ENCODE measurements at places on chromosomes 6 and 20. TPM values are rescaled to one million over a fixed set of nuclear protein-coding genes. Genes with fewer than 3 reads are reported as not detected.

DNA sequence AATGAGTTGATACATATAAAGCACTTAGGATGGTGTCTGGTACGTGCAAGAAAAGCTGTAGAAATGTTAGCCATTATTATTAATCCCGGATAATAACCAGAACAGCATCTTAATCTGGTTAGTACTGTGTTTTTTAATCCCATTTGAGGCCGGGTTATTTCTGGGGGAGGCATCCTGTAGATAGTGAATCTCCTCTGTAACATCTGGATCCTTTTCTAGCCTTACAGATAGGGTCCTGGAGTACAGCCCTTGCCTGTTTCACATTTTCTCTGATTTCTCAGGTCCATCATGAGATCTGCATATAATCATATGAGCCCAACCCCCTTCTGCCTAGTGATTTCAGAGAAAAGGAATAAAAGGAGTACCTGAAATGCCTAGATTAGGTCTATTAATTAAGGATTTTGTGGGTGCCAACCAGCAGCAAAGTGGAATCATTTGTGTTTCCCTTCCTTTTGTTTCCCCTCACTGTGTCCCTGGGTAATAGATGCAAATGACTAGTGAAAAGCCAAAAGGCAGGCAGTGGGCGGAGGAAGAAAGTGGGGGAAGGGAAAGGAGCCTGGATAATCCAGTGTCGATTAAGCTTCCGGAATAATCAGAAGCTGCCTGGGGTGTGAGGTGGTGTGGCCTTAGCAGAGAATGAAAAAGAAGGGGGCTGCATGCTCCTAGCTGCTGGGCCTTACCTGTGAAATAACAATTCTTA lies 88.9 kb downstream of the SOBP start:
- no peaks in the 10 kb centered on the region for H3K4me1 ChIP-seq
- no peak for DNase-seq
- H3K36me3 ChIP-seq, result peaks cover 14% of the 10 kb centered on the region
- no peak overlapping the region for H3K4me3 ChIP-seq

- H3K27me3 ChIP-seq, result no peaks in the 10 kb centered on the region
- no peak overlapping the region for H3K27ac ChIP-seq
- H3K36me3 ChIP-seq, result no peaks in the 10 kb centered on the region
- no peaks in the 10 kb centered on the region for H3K4me1 ChIP-seq
Observed at GRCh38 chr6:5072440-5072839, 12.7 kb upstream of the PPP1R3G start.

BRD2 gene
- 61.9 TPM for polyA plus RNA-seq

- no peaks in the 10 kb centered on the region for H3K27me3 ChIP-seq
- peaks cover 13% of the 10 kb centered on the region for H3K36me3 ChIP-seq
- no peak for DNase-seq
- no peaks in the 10 kb centered on the region for H3K4me1 ChIP-seq
- H3K4me3 ChIP-seq, result no peak overlapping the region
Observed at GRCh38 chr6:135451617-135452190, 45.8 kb downstream of the AHI1 start.

SERINC1 gene
- 171 TPM for polyA plus RNA-seq

GRCh38 chr6:12024216-12024615 lies 12.1 kb downstream of the HIVEP1 start:
- H3K27ac ChIP-seq, result peak overlapping the region; percentile 8
- H3K4me3 ChIP-seq, result no peak overlapping the region
- DNase-seq, result no peak
- H3K4me1 ChIP-seq, result peaks cover 6% of the 10 kb centered on the region
- peaks cover 7% of the 10 kb centered on the region for H3K36me3 ChIP-seq

GRCh38 chr6:167750956-167751358 lies 75.8 kb upstream of the AFDN start:
- peak overlapping the region; percentile 37 for H3K27ac ChIP-seq
- no peaks in the 10 kb centered on the region for H3K27me3 ChIP-seq
- no peaks in the 10 kb centered on the region for H3K36me3 ChIP-seq
- peaks cover 12% of the 10 kb centered on the region for H3K4me1 ChIP-seq
- H3K4me3 ChIP-seq, result no peak overlapping the region
- DNase-seq, result peak; percentile 74

DNA sequence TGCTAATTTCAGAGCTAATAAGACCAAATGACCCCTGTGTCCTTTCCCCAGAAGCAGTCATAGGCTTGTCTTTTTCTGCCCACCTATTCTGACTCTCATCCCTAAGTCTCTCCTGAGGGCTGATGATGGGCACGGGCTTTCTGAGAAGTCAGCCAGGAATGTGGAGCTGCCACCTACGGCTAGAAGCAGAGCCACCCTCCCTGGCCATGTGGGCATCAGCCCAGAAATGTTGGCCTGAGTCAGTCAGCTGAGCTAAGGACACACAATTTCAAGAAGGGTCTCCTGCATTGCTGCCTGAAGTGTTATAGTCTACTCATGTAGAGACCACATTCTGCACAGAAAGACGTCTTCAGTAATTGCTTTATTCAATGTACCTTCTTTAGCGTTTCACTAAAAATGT lies 17.1 kb downstream of the MYLIP start:
- DNase-seq, result no peak
- H3K27me3 ChIP-seq, result no peaks in the 10 kb centered on the region
- H3K36me3 ChIP-seq, result peaks cover 96% of the 10 kb centered on the region
- peaks cover 18% of the 10 kb centered on the region for H3K4me1 ChIP-seq
- H3K4me3 ChIP-seq, result no peak overlapping the region

GRCh38 chr20:18853946-18854646 lies 40.5 kb downstream of the SCP2D1 start:
- DNase-seq, result no peak
- no peaks in the 10 kb centered on the region for H3K27me3 ChIP-seq
- H3K36me3 ChIP-seq, result no peaks in the 10 kb centered on the region
- H3K4me1 ChIP-seq, result no peaks in the 10 kb centered on the region
- H3K27ac ChIP-seq, result no peak overlapping the region

DNA sequence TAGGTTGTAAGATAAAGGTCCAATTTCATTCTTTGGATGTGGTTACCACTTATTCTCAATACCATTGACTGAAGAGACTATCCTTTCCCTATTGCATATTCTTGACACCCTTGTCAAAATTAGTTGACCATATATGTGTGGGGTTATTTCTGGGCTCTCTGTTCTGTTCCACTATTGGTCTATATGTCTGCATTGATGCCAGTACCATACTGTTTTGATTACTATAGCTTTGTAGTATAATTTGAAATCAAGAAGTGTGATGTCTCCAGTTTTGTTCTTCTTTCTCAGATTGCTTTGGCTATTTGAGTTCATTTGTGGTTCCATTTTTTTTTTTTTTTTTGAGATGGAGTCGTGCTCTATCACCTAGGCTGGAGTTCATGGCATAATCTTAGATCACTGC lies 8.1 kb upstream of the LRP11 start:
- no peak overlapping the region for H3K27ac ChIP-seq
- no peak for DNase-seq
- no peak overlapping the region for H3K4me3 ChIP-seq
- H3K4me1 ChIP-seq, result no peaks in the 10 kb centered on the region
- H3K36me3 ChIP-seq, result no peaks in the 10 kb centered on the region

DNA sequence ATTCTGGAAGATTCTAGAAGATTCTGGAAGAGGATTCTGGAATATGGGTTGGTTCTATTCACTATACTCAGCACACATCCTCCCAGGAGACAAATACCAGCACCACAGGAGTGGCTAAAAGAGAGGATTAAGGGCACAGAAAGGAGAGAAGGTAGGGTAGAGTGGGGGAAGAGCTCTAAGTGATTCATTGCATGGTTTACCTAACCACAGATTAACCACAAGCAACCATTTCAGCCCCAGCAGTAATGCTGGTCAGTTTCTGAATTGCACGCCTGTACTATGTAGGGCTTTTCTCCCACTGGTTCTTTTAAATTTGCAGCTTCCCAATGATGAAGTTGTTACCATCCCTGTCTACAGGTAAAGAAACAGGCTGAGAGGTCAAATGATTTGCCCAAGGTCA lies 192.7 kb upstream of the PMEPA1 start:
- H3K27me3 ChIP-seq, result no peaks in the 10 kb centered on the region
- H3K27ac ChIP-seq, result no peak overlapping the region
- no peaks in the 10 kb centered on the region for H3K36me3 ChIP-seq
- DNase-seq, result no peak
- no peak overlapping the region for H3K4me3 ChIP-seq

GRCh38 chr6:14063756-14064155 lies 53.8 kb upstream of the CD83 start:
- no peaks in the 10 kb centered on the region for H3K4me1 ChIP-seq
- no peaks in the 10 kb centered on the region for H3K27me3 ChIP-seq
- no peak overlapping the region for H3K27ac ChIP-seq
- no peaks in the 10 kb centered on the region for H3K36me3 ChIP-seq
- no peak for DNase-seq
- no peak overlapping the region for H3K4me3 ChIP-seq

GRCh38 chr6:124941259-124941658 lies 21.0 kb upstream of the RNF217 start:
- DNase-seq, result no peak
- no peak overlapping the region for H3K4me3 ChIP-seq
- no peaks in the 10 kb centered on the region for H3K4me1 ChIP-seq
- no peak overlapping the region for H3K27ac ChIP-seq

- peak overlapping the region; percentile 84 for H3K27ac ChIP-seq
- no peak overlapping the region for H3K4me3 ChIP-seq
- H3K4me1 ChIP-seq, result peaks cover 20% of the 10 kb centered on the region
- DNase-seq, result no peak
Observed at GRCh38 chr6:129135451-129135850, 252.5 kb downstream of the LAMA2 start.

- no peaks in the 10 kb centered on the region for H3K27me3 ChIP-seq
- no peaks in the 10 kb centered on the region for H3K36me3 ChIP-seq
- no peak overlapping the region for H3K4me3 ChIP-seq
- H3K4me1 ChIP-seq, result no peaks in the 10 kb centered on the region
- H3K27ac ChIP-seq, result no peak overlapping the region
- DNase-seq, result no peak
Observed at GRCh38 chr20:59785986-59786795, 147.2 kb downstream of the SYCP2 start.

DNA sequence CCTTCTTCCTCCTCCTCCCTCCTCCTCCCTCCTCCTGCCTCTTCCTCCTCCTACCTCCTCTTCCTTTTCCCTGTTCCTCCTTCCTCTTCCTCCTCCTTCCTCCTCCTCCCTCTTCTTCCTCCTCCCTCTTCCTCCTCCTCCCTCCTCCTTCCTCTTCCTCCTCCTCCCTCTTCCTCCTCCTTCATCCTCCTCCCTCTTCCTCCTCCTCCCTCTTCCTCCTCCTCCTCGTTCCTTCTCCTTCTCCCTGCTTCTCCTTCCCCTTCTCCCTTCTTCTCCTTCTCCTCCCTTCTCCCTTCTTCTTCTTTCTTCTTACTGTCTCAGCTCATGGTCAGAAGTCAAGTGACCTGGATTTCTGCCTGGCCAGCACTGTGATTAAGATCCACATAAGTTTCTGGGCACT lies 7.7 kb downstream of the MAS1 start:
- DNase-seq, result no peak
- H3K27me3 ChIP-seq, result no peaks in the 10 kb centered on the region
- H3K36me3 ChIP-seq, result no peaks in the 10 kb centered on the region
- H3K4me1 ChIP-seq, result no peaks in the 10 kb centered on the region
- no peak overlapping the region for H3K27ac ChIP-seq
- H3K4me3 ChIP-seq, result no peak overlapping the region

DNA sequence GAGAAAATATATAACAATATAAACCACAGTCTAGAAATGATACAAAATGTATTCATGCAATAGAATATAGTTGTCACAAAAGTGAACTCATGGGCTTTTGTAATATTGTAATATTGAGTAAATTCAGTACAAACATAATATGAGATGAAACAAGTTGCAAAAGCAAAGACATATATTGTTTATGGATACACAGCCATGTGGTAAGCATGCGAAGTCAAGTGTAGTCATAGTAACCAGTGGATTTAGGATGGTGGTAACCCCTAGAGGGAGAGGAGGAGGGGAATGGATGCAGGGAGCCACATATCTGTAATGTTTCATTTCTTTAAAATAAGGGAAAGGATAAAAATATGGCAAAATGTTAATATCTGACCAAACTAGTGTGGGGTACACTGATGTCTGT lies 47.3 kb downstream of the ARMC2 start:
- peak overlapping the region; percentile 45 for H3K27ac ChIP-seq
- no peak overlapping the region for H3K4me3 ChIP-seq
- H3K27me3 ChIP-seq, result no peaks in the 10 kb centered on the region
- H3K36me3 ChIP-seq, result no peaks in the 10 kb centered on the region
- H3K4me1 ChIP-seq, result peaks cover 38% of the 10 kb centered on the region

TTI1 gene
- polyA plus RNA-seq, result 7.3 TPM

POLR3F gene
- polyA plus RNA-seq, result 5.2 TPM

DNA sequence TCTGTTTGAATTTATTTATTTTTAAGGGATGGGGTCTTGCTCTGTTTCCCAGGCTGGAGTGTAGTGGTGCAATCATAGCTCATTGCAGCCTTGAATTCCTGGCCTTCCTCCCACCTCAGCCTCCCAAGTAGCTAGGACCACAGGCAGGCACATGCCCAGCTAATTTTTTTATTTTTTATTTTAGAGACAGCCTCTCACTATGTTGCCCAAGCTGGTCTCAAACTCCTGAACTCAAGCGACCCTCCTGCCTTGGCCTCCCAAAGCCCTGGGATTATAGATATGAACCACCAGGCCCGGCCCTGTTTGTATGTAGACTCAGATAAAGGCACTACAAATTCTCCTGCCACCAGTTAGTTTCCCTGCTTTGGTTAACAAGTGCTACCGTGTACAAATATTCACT lies 142.9 kb upstream of the SOX4 start:
- no peak overlapping the region for H3K4me3 ChIP-seq
- H3K4me1 ChIP-seq, result no peaks in the 10 kb centered on the region
- DNase-seq, result no peak
- H3K36me3 ChIP-seq, result no peaks in the 10 kb centered on the region

DLL1 gene
- 10.0 TPM for polyA plus RNA-seq

- H3K27me3 ChIP-seq, result no peaks in the 10 kb centered on the region
- peaks cover 14% of the 10 kb centered on the region for H3K36me3 ChIP-seq
- H3K4me3 ChIP-seq, result peak overlapping the region; percentile 70
- H3K27ac ChIP-seq, result peak overlapping the region; percentile 69
Observed at GRCh38 chr6:143449714-143450452, 612 bp downstream of the ADAT2 start.

DNA sequence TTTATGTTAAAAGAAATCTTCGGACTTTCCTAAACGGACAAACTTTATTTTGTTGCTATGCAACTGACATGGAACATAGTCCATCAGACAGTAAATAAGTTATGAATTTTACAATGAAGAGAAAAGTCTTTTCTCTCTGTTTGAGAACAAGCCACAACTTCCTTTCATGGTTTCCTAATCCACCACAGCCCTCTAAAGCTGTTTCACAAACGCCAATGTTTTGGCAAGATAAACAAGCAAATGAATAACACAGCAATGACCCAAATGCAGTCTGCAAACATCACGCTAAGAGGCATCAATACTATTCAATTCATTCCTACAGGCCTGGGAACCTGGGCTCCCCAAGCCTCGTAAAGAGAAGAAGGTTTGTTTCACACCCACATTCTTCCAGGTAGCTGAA lies 60.4 kb downstream of the HAO1 start:
- H3K27me3 ChIP-seq, result no peaks in the 10 kb centered on the region
- H3K4me3 ChIP-seq, result no peak overlapping the region
- H3K36me3 ChIP-seq, result no peaks in the 10 kb centered on the region

- no peak overlapping the region for H3K27ac ChIP-seq
- no peak for DNase-seq
- H3K4me1 ChIP-seq, result no peaks in the 10 kb centered on the region
- no peaks in the 10 kb centered on the region for H3K36me3 ChIP-seq
- H3K4me3 ChIP-seq, result no peak overlapping the region
- H3K27me3 ChIP-seq, result no peaks in the 10 kb centered on the region
Observed at GRCh38 chr6:14509120-14509519, 391.5 kb downstream of the CD83 start.

All from heart left ventricle (tissue), 16 donors.